ENCODE measurements at places on chromosomes 5 and 9.

DNA sequence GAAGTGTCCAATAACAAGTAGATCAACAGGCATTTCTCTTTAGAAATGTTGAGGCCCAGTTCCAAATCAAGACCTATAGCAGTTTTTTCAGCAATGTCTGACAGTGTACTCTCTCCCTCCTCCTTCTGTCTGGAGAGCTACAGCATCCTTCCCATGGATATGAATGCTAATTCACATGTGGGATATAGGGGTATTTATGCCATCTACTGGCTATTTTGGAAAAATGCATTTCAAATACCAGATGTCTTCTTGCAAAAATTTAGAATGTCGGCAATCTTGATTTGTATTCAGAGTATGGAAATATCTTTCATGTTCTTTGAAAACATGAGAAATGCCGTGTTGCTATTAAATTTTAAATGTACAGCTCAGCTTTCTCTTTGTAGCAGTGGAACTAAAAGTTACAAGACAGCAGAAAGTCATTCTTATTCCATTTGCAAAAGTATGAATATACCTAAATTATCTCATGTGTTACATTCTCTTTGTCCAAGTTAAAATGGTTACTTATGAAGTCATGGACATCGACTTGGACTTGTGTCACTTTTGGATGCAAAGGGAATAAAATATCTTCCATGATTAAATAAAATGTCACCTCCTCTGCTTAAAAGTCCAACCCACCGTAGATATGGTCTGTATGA lies 647.8 kb downstream of the TAF11L14 start:
- peak; percentile 23 for DNase-seq

DNA sequence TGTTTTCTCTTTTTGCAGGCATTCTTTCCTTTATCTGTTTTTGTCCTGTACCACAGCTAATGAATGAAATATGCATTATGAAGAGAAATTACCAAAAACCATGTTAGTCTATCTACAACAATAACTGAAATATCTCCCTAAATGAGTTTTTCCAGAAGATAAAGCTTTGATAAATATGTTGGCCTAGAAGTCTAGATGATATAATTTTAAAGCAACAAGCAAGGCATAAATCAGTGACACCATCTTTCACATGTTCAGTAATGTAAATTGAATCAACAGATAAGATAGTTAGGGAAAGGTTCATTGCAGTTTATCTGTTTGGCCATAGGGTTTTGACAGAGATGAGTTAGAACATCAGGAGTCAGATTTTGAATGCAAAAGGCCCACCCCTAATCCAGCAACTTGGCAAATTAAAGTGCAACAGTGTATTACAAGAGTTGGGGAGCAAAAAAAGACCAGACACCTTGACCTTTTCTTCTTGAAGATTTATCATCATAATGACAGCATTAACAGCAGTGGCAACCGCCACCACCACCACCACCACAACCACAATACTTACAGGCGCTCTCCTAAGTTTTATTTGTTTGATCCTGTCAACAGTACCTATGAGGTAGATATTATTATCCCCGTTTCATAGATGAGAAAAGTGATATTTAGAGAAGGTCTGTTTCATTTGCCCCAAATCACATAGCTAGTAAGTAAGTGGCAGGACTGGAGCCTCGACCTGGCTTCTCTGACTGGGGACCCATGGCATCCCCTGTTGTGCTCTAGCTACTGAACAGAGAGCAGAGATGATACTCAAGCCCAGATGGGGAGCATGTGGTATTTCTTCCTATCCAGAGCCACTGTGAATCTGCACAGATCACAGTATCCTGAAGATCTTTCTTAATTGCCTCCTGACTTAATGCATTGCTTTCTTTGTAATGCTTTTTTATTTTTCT lies 122.8 kb upstream of the DHFR start:
- DNase-seq, result no peak

- DNase-seq, result no peak
These were observed 83.3 kb downstream of the GTF3C4 start for GRCh38 chr9:132753593-132753880.

- no peak for DNase-seq
These were observed 334.0 kb upstream of the DMAC1 start for GRCh38 chr9:8133606-8134005.

- DNase-seq, result no peak
These were observed 461.9 kb upstream of the KLF4 start for GRCh38 chr9:107951511-107951910.

DNA sequence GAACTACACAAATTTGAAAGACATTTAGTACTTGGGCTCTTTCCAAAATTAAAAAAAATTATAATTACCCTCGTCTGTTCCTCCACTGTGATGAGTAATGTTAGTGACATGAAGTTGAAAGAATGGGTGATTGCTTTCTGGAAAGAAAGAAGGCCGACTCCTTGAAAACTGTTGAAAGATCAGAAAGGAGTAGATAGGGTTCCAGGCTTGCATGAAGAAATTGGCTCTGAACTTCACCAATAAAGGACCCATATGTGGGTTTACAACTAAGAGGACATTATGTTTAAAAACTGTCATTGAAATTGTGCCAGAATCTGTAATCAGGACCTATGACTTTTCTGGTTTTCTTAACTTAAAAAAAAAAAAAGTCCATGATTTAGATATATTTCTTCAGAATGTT lies 20.7 kb upstream of the MOCS2 start:
- peak; percentile 50 for DNase-seq
